Hippocampal formation (tissue), 2 donors: ENCODE measurements at places on chromosomes 5 and 9.

DNA sequence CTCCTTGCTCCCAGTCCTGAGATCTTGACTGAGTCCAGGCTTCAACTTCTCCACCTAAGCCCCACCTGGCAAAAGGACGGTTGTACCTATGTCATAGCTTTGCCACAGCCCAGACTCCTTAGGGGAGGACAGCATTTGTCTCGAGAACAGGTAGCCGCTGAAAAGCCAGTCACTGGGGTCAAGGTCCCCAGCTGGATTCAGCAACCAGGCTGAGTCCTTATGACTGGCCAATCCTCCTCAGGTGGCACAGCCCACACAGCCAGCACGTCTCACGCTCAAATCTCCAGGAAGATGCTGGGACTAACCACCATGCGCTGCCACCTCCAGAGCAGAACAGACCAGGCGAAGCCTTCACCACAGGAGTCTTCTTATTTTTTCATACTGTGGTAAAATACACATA is 27.9 kb upstream of the SMU1 start:
- no peak for DNase-seq

GRCh38 chr5:29805804-29806203 is 1387.7 kb upstream of the CDH6 start:
- DNase-seq = no peak

DNA sequence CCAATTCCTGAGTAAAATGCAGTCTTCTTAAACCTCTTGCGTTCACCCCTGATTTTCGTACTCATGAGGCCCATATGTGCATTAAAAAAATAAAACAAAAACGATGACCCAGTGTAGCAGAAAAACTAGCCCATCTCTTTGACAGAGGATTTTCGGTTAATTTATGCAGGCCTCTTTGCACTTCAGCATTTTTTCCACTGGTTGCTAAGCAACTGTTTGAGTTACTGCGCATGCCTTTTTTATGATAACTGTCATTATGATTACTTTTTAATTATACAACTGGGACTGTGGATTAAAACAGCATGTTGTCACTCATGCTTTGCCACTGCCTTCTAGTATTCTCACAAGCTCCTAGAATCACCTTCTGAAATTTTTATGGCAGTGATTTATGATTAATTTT is 165.0 kb downstream of the SMARCA2 start:
- no peak for DNase-seq

DNA sequence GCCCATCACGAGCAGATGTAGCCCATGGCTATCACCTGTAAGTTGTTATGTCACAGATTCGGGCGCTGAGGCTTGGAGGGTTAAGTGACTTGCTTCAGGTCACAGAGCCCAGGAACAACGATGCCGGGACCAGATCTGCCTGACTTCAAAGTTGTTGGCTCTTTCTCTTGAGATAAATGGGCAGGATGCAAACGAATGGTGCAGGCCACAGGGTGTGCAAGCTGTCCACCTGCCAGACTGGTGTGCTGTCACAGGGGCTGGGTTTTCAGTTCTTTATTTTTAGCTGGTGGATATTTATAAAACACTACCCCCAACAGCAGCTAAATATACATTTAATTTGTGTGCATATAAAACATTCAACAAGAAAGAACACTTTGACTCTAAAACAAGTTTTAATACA is 17.7 kb upstream of the PHYKPL start:
- DNase-seq = no peak

- no peak for DNase-seq
Measured at GRCh38 chr9:36929350-36929675, 104.8 kb downstream of the PAX5 start.

DNA sequence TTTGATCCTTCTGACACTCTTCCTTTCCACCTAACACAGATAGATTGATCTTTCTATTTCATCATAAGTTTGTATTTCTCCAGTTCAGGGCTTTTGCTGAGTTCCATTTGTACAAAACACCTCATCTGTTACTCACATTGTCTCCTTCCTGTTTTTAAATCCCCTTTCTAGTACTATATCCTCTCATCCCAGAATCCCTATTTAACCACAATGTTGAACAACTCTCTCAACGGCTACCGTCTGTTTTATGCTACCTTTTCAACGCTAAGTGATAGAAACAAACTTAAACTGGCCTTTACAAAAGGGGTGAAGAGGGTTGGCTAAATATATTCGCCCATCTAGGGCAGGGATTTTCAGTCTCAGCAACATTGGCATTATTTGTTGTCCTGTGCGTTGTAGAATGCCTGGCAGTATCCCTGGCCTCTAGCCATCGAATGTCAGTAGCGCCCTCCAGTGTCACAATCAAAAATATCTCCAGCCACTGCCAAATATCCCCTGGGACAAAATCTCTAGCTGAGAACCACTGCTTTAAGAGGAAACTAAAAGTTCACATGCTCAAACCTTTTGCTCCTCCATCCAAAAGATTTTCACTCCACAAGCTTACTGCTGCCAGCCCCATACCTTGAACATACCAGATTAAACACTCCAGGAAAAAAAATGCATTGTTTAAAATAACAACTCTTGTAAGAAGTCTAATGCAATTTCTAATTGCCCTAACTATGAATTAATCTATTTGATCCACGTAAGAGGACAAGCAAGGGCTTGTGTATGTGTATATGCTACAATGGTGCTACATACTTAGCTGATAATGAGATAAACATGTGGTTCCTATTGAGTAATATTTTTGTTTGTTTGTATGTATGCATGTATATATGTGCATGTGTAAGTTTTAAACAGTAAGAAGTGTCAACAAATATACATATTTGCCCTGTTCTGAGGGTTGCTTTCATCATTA is 344.0 kb downstream of the PTPRD start:
- DNase-seq = peak; percentile 6

GRCh38 chr5:148780711-148781110 is 45.7 kb upstream of the ADRB2 start:
- no peak for DNase-seq

- DNase-seq = no peak
Measured at GRCh38 chr9:21711504-21711903, 90.9 kb upstream of the MTAP start.

- DNase-seq = no peak
Measured at GRCh38 chr9:116594547-116594946, 92.6 kb upstream of the TRIM32 start.

- DNase-seq = peak; percentile 56
Measured at GRCh38 chr9:36632892-36633291, 60.2 kb downstream of the MELK start.

DNA sequence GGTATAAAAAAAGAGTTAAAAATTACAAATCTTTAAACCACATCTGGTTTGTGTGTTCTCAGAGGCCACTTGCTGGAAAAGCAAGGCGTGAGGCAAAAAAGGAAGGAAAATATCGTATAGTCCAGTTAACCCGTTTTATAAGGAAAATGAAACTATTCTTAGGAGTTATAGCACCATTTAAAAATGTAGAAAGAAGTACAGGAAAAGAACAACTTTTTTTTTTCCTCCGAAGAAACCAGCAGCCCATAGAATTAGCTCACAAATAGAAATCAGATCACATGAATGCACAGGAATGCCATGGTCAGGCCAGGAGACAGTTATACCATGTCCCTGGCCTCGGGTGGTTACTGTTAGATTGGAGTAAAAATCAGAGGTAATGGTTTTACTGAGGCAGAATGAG is 241.6 kb downstream of the FBXL7 start:
- DNase-seq = no peak

- no peak for DNase-seq
Measured at GRCh38 chr5:66066826-66067225, 77.3 kb upstream of the SREK1 start.

DNA sequence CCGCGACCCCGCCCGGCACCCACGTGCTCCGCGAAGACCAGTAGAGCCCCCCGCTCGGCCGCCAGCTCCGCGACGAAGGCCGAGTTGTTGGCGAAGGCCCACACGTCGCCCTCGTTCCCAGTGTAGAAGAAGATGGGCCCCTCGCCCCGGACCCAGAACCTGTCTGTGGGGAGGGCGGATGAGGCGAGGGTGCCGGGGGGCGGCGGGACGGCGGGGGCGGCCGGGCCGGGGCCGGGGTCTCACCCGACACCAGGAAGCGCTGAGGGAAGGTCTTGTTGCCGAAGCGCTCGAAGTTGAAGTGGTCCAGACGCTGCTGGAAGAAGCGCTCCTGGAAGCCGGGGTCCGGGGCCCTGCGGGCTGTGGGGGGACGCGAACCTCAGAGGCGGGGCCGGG is 317 bp downstream of the DPP7 start:
- no peak for DNase-seq

GRCh38 chr5:42768106-42768504 is 11.5 kb downstream of the CCDC152 start:
- DNase-seq = no peak

- no peak for DNase-seq
Measured at GRCh38 chr5:97745817-97746216, 562.8 kb upstream of the RIOK2 start.

DNA sequence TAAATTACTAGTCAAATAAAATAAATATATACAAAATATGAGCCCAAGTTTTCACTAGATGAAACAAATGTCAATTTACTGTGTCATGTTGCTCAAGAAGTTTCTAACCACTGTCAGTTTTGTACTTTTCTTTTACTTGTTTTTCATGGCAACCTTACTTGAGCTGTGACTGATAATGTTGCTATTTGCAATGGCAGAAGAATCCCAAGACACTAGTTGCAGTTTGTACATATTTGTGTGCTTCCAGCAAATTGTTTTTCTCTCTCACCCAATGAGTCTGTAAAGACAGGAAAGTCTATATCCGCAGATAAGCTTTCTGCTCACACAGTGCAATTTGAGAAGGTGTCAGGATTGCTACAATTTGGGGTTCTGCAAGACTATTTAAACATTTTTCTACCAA is 338.6 kb upstream of the PCSK5 start:
- DNase-seq = no peak

DNA sequence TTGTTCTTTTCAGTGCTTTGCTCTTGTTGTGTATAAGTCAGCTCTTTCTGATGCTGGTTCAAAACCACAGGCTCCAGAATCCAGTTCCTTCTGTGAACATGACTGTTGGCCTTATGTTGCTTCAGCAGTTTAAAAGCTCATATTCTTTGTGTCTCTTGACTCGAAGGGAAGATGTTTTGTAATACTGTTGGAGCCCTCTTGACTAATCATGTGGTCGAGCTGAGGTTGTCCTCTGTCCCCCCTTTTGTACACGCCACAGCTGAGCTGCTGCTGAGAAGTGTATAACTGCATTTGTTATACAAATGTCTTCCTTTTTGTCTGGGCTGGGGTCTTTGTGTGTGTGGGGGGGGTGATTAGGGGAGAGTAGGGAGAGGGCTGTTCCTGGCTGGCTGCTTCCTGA is 35.8 kb downstream of the SLC36A1 start:
- DNase-seq = no peak

- no peak for DNase-seq
Measured at GRCh38 chr9:113390192-113390960, 10.7 kb downstream of the ALAD start.

DNA sequence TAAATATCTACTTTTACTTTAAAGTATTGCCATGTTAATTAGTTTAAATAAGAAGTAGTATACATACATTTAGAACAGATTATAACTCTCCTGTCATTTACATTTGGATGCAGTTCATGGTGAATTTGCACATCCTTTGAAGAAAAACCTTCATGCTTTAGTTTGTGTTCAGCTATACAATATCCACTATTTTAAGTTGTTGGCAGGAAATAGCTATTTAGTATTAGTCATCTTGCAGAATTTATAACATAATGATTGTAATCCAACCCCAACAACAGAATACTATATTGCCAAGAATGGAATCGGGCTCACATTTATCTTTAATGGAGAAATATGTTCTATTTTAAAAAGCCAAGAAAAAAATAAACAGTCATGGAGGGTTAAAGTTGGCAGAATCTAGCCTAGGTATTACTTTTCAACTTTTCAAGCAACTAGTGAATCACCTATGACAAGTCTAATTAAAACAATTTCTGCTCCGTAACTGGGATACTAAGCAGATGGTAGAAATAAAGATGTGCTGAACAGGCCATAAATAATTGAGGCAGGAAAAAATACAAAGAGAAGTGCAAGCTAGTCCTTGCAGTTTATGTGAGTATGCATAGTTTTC is 1170.6 kb upstream of the NUDT12 start:
- DNase-seq = no peak

- no peak for DNase-seq
Measured at GRCh38 chr9:122346478-122347347, 24.1 kb upstream of the PTGS1 start.

DNA sequence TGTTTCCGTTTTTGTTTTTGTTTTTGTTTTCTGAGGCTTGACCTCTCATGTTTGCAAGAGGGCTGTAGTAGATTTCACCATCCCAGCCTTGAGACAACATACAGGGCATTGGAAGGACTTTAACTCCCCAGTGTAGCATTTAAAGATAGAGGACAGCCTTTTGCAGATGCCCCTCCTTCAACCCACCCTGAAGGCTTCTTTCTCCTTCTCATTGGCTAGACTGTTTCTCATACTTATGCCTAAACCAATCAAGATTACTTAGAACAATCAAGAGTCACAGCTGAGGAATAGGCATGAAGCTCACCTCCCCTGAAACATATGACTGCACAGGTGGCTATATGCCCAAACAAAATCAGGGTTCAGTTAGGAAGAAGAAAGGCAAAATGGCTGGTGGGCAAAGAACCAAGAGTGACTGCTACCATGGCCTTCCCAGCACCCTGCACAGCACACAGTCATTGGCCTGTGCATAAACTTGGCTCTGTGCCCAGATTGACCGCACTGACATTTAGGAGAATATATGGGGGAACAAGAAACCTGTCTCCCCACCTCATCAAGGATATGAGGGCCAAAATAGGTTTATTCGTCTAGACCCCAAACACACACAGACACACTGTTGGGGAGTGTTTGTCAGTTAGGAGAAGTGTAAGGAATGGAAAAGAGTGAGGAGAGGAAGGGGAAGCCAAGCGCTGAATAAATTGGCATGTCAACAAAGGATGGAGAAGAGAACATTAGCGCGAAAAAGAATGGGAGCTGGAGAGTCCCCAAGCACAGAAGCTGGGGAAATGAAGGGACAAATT is 137.3 kb upstream of the RANBP3L start:
- DNase-seq = peak; percentile 54

DNA sequence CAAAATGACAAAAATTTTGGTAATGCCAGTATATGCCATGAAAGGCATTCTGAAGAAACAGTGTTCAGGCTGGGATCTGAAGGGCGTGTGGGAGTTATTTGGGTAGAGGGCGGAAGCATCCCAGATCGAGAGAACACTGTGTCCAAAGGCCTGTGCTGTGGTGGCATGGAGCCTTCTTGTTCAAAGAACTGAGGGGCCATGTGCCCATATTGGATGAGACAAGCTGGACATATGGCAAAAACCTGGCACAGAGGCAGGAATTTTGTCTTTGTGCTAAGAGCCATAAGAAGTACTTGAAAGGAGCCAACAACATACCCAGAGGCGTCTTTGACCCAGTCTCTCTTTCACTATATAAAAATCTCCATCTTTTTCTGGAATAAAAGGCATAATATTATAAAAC is 128.0 kb downstream of the SYK start:
- DNase-seq = no peak

- DNase-seq = no peak
Measured at GRCh38 chr9:116450378-116451139, 236.5 kb upstream of the TRIM32 start.
